ENCODE measurements at places on chromosomes 2 and 18.

- DNase-seq, result no peak
These were observed 254.6 kb downstream of the CDH20 start for GRCh38 chr18:61587865-61588264.

GRCh38 chr2:70461414-70461813, 92.2 kb downstream of the TGFA start:
- no peak for DNase-seq

- DNase-seq, result no peak
These were observed 69.7 kb upstream of the CTDP1 start for GRCh38 chr18:79609841-79610281.

DNA sequence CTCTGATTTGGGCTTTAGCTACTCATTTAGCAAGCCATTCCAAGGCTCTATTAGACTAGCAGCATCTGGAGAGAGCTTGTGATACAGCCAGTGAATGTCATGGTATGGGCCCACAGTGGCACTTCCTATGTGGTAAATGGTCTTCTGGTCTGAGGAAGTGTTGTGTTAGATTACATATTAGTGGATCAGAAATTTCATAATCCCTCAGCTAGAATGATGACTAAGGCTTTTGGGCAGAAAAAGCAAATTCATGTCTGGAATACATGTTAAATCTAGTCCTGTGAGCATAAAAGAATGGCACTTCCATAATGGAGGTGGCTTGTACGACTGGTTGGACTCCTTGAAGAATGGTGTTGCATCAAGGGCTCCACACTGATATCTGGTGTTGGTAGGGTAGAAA, 436.8 kb upstream of the CWC22 start:
- DNase-seq, result no peak

DNA sequence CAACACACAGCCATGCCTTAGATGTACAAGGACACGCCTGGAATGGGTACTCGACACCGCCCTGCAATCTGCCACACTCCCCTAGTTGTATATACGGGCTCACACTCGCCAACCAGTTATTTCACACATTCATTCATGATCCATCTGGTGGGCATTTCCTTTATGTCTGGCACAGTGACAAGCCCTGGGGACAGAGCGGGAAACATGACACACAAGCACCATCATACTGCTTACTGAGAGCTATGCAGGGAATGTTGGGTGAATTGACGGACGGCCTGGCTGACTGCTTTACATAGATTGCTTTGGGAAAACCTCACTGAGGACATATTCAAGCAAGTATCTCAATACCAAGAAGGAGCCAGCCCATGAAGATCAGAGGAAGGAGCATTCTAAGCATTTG, 448.0 kb upstream of the SPRED2 start:
- DNase-seq, result no peak

- peak; percentile 50 for DNase-seq
These were observed 852 bp downstream of the POLI start for GRCh38 chr18:54269893-54270844.

- no peak for DNase-seq
These were observed 5.3 kb upstream of the FLACC1 start for GRCh38 chr2:201362396-201362795.

DNA sequence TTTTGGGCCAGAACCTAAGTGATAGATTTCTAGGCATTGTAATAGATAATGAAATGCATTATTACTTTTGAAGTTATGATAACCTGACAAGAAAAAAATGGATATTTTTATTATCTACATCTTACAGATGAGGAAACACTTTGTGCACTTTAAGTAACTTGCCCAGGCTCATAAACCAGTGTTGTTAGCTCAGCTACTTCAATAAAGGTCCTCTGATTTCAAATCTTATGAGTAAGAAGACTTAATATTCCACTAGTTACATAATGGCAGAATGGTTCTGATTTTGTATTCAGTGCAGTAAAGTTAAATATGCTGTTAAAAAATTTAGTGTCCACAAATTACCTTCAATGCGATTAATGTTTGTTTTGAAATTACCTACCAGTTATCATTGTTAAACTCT, 199.0 kb downstream of the BABAM2 start:
- no peak for DNase-seq

GRCh38 chr2:33366473-33366872, 110.0 kb upstream of the RASGRP3 start:
- no peak for DNase-seq

DNA sequence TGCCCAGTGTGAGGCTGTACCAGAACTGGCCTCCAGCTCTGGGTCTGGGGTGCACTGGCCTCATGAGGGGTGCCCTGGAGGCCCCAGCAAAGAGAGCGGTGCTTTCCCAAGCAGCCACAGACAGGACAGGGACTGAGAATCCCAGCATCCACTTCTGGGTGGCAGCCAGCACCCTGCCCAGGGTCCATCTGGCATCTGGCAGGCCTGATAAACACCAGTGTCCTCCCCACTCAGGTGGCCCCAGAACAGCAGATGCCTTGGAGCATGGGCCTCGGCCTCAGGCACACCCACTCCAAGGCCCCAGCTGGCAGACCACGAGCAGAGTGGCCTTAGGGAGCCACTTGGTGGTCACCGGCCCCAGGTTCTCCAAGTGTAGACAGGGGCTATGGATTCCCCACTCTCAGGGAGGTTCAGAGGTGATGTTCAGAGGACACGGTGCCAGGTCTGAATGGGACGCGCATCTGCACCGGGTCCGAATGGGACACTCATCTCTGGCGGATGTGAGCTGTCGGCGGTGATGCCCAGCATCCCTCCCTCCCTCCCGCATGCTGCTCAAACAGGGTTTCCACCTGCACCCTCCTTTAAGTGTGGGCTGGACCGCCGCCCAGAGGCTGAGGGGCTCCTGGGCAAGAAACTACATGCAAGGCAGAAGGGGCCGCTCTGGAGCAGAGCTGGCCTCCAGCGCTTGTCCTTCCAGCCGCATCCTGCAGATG, 82.2 kb upstream of the GPC1 start:
- DNase-seq, result no peak

- no peak for DNase-seq
These were observed 500.2 kb upstream of the SALL3 start for GRCh38 chr18:78479443-78479842.

- DNase-seq, result no peak
These were observed 1071.9 kb upstream of the CDH2 start for GRCh38 chr18:29248805-29249204.

- DNase-seq, result no peak
These were observed 40.5 kb upstream of the ITPRID2 start for GRCh38 chr2:181850936-181851560.

DNA sequence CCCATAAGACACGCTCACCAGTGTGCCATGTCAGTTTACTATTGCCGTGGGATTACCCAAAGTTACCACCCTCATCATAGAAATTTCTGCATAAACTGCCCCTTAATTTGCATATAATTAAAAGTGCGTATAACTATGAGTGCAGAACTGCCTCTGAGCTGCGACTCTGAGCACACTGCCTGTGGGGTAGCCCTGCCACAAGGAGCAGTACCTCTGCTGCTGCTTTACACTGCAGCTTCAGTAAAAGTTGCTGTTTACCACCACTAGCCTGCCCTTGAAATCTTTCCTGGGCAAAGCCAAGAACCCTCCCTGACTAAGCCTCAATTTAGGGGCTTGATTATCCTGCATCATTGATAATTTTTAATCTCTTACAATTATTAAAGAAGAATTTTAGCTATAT, 213.9 kb upstream of the MAP2 start:
- DNase-seq, result no peak

DNA sequence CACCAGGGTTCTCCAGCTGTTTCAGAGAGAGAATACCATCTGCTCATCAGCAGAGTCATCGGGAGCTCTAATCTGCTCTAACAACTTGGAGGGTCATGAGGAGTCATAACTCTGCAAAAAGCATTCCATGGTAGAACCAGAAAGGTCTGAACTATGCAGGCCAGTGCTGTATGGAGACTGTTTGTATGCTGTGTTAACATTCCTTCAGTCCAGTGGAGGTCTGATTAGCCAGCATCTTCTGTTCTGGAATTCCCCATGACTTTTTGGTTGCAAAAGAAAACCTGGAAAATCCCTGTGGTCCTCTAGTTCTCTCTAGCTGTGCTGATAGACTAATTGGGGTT, 9.4 kb upstream of the ITGB6 start:
- no peak for DNase-seq

GRCh38 chr2:241009191-241009590, 10.8 kb downstream of the SNED1 start:
- no peak for DNase-seq

- peak; percentile 78 for DNase-seq
These were observed 234.4 kb upstream of the EPAS1 start for GRCh38 chr2:46062637-46063412.

DNA sequence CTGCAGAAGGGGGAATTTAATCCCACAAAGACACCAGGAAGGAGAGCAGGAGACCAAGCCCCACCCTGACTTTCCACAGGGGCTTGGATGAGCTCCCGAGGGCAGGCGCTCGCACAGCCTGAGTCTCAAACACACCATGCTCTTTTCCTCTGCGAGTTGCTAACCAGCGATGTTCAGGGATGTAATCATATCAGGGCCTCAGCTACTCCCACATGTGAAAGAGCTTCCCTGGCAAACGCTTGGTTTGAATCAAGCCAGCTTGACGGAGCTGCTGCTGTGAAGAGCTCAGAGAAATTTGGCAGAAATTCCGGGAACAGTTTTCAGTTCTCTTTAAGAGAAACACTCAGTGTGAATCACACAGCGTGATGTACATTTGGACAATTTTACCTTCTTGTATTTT, 385.8 kb downstream of the GALR1 start:
- DNase-seq, result no peak

DNA sequence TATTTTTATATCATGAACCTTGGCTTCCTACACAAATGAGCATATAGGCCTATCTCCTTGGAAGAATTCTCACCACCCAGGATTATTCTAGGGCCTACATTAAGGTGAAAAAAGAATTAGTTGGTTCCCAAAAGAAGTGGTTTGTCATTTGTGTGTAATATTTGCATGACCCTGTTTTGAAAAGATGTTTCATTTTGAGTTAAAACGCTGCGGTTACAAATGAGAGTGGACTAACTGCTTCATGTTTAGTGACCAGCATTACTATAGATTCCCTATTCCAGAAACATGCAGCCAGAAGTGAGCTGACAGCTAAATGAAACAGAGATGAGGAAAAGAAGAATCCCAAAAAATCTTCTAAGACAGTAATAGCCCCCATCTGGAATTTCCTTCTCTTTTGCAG, 44.1 kb upstream of the TMEM178A start:
- no peak for DNase-seq

DNA sequence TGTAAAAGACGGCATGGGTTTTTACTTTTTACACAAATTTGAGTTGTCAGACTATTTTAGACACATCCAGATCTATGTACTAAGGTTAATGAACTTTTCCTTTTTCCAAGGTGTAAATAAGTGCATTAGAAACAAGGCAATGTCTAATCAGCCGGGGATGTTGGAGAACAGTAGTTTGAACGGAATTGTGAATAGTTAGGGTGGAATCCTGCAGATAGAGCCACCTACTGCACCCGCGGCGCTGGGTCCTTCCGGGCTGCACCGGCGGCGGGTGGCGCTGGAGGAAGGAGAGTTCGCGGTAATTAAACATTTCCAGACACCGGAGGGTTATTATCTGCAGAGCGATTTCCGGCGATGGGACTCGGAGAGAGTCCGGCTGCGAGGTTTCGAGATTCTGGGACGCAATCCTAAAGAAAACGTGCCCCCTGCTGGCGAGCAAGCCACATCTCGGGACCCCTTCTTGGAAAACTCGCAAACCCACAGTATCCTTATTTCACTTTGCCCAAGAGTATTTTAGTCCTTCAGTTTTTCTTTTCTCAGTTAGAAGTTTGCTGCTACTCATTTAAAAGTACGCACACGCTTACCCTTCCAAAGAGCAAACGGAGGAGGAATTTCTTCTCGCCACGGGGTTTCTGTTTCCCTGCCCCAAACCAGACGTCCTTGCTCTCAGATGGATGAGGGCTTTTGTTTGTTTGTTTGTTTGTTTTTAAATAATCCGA, 4.5 kb upstream of the OSR1 start:
- DNase-seq, result peak; percentile 62

GRCh38 chr18:51266773-51267172, 69.3 kb upstream of the MEX3C start:
- DNase-seq, result no peak

GRCh38 chr2:144369416-144369815, 150.5 kb downstream of the ZEB2 start:
- no peak for DNase-seq
